ENCODE measurements at places on chromosomes 2 and 18. TPM values are rescaled to one million over a fixed set of nuclear protein-coding genes. Genes with fewer than 3 reads are reported as not detected.

MROH2A gene
- polyA plus RNA-seq = not detected

OXER1 gene
- 2.7 TPM for polyA plus RNA-seq

ZNF236 gene
- 7.6 TPM for polyA plus RNA-seq

NT5C1B gene
- 0.42 TPM for polyA plus RNA-seq

GKN2 gene
- not detected for polyA plus RNA-seq

NPC1 gene
- 37.8 TPM for polyA plus RNA-seq

BMP10 gene
- not detected for polyA plus RNA-seq

GALNT5 gene
- 0.08 TPM for polyA plus RNA-seq

DSG1 gene
- polyA plus RNA-seq = not detected

HOXD9 gene
- polyA plus RNA-seq = 3.0 TPM

GRCh38 chr2:201795607-201796477, 10.5 kb upstream of the CDK15 start:
- no peak overlapping the region for H3K27ac ChIP-seq
- H3K4me1 ChIP-seq = no peaks in the 10 kb centered on the region
- H3K27me3 ChIP-seq = no peaks in the 10 kb centered on the region
- no peak overlapping the region for H3K4me3 ChIP-seq
- no peaks in the 10 kb centered on the region for H3K36me3 ChIP-seq

- H3K27me3 ChIP-seq = peaks cover 5% of the 10 kb centered on the region
- peak overlapping the region; percentile 15 for H3K27ac ChIP-seq
- H3K4me1 ChIP-seq = peaks cover 29% of the 10 kb centered on the region
- DNase-seq = no peak
These were observed 88.8 kb downstream of the ZCCHC2 start for GRCh38 chr18:62611453-62612288.

DNA sequence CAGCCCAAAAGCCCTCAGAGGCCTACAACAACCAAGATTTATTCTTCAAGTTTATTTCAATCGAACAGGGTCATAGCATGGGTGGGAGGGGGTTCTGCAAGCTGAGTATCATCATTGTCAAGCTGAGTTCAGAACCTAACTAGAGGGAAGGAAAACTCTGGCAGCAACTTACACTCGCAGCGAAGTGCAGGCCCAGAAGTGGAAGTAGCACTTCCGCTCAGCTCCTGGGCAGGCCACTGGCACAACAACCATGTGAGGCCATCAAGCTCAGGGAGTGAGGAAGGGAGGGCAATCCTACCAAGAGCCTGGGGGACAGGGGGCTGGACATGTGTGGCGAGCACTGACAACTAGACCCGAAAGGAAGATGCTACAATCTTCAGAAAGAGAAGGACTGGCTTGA, 4.8 kb downstream of the UXS1 start:
- no peaks in the 10 kb centered on the region for H3K27me3 ChIP-seq
- no peak overlapping the region for H3K4me3 ChIP-seq
- H3K4me1 ChIP-seq = peaks cover 27% of the 10 kb centered on the region
- DNase-seq = no peak

GRCh38 chr2:172242471-172242870, 139.8 kb upstream of the DLX2 start:
- DNase-seq = no peak
- H3K27ac ChIP-seq = peak overlapping the region; percentile 2
- peaks cover 23% of the 10 kb centered on the region for H3K4me1 ChIP-seq
- H3K36me3 ChIP-seq = no peaks in the 10 kb centered on the region
- no peak overlapping the region for H3K4me3 ChIP-seq

DNA sequence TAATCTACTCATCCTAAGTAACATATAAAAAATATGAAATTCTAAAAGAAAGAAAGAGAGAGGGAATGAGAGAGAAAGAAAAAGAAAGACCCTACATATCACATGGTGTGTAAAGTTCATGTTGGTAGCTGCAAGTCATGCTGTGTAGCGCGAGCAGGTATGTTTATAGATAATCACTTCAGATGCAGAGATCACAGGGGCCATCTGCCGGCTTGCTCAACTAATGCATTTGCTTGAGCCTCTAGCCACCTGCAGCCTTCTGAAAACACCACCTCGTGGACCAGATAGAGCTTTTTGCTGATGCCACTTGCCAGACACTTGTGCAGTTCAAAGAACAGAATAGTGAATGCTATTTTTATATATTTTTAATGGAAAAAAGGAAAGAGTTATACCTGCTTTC, 37.6 kb downstream of the CDH7 start:
- H3K27me3 ChIP-seq = no peaks in the 10 kb centered on the region
- no peak for DNase-seq
- no peaks in the 10 kb centered on the region for H3K36me3 ChIP-seq
- no peak overlapping the region for H3K27ac ChIP-seq
- no peaks in the 10 kb centered on the region for H3K4me1 ChIP-seq
- no peak overlapping the region for H3K4me3 ChIP-seq

DNA sequence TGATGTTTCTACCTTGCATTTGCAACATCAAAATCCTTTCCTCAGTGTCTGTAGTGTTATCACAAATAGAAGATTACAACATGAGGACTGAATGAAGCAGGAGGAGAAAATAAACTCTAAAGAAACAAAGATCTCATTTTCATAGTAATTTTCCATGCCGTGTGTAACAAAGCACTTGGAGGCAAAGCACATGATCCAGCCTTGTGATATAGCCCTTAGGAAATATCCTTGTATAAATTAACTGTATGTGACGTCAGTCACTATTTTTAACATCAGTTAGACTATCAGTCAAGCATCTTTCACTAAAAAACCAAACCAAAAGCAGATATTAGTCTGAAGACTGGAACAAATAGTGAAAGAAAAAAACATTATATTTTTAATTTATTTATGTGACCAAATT, 492.1 kb upstream of the CNTNAP5 start:
- no peak overlapping the region for H3K27ac ChIP-seq
- no peak for DNase-seq
- H3K4me3 ChIP-seq = no peak overlapping the region
- H3K36me3 ChIP-seq = no peaks in the 10 kb centered on the region
- no peaks in the 10 kb centered on the region for H3K27me3 ChIP-seq
- no peaks in the 10 kb centered on the region for H3K4me1 ChIP-seq

DNA sequence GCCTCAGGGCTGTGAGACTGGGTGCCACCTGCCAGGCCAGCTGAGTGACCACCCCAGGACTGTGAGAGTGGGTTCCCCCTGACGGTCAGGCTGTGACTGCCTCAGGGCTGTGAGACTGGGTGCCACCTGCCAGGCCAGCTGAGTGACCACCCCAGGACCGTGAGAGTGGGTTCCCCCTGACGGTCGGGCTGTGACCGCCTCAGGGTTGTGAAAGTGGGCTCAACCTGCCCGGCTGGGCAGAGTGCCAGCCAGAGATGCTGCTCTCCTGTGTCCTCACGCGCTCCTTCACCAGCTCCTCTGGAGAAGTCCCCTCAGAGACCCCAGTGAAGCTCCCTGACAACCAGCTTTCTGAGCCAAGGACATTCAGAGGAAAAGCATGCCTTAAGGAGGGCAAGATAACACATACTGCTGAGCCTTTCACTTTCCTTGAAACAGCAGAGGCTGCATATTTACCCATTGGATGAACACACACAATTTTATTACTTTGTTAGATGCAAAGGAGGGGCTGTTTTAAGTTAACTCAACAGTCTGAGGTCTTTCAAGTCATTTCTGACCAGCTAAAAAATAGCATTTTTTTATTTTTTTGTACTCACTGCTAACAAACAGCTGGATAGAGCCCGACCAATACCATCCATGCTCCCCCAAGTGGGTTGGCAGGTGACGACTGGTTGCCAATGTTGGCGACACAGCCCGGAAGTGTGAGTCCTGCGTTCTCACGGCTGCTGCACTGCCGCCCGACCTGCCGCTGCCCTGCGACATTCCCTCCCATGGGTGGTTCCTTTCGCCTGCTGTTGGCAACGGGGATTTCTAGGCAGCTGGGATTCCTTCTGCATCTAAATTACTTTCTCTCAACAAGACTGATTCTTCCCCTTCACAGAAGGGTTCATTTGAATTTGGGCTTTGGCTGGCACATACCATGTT, 70.7 kb downstream of the NDUFA10 start:
- DNase-seq = no peak
- peaks cover 81% of the 10 kb centered on the region for H3K4me1 ChIP-seq
- H3K27ac ChIP-seq = peak overlapping the region; percentile 77
- H3K27me3 ChIP-seq = no peaks in the 10 kb centered on the region
- H3K36me3 ChIP-seq = peaks cover 38% of the 10 kb centered on the region

- peaks cover 8% of the 10 kb centered on the region for H3K4me1 ChIP-seq
- no peaks in the 10 kb centered on the region for H3K27me3 ChIP-seq
- H3K27ac ChIP-seq = no peak overlapping the region
- H3K36me3 ChIP-seq = no peaks in the 10 kb centered on the region
- no peak for DNase-seq
These were observed 2.1 kb downstream of the STK39 start for GRCh38 chr2:168245074-168245825.

DNA sequence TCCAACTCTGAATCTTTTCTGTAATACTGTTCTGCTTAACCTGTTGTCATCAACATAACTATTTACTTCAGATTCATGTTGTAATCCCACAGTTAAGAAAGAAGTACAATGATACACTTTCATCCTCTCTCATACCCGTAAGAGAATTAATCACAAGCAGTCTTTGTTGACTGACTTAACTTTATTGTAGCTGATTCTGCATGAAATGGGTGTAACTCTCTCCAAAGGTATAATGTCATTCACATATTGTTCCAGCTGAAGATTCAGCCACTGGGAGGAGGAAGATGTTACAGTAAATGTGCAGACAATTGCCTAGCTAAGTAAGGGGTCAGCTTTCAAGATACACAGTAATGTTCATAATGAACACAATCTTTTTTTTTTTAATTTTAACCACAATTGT, 13.5 kb upstream of the DSG2 start:
- no peak overlapping the region for H3K4me3 ChIP-seq
- no peak for DNase-seq
- H3K4me1 ChIP-seq = no peaks in the 10 kb centered on the region
- H3K36me3 ChIP-seq = no peaks in the 10 kb centered on the region
- no peaks in the 10 kb centered on the region for H3K27me3 ChIP-seq

DNA sequence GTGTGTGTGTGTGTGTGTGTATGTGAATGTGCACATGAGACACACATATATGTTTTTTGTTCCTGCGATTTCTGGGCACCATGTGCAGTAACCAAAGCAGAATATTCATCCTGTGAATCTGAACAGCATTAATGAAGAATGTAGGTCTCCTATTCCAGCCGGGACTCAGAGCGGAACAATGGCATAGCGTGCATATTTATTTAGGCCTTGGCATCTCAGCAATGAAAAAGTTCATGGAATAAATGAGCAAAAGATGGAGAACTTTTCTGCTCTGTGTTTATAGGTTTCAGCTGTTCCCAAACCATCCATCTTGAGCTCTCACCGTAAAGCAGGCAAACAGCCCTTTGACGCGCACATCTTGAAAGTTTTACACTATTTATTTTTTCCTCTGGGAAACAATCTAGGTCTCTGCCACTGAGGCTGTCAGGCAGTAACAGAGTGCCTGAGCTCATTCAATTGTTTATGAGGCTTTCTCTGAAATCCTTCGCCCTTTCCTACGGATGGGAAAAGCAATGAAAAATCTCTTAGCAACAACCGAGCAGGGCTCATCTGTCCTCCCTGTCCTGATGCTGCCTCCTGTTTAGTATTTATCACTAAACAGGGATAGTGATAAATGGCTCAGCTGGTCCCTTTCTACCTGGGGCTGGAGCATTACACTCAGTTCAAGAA, 146.2 kb upstream of the MSH6 start:
- no peaks in the 10 kb centered on the region for H3K36me3 ChIP-seq
- DNase-seq = peak; percentile 78
- peaks cover 4% of the 10 kb centered on the region for H3K4me1 ChIP-seq
- H3K27me3 ChIP-seq = no peaks in the 10 kb centered on the region

GRCh38 chr18:58325494-58325893, 281.5 kb downstream of the NEDD4L start:
- H3K4me1 ChIP-seq = no peaks in the 10 kb centered on the region
- no peak overlapping the region for H3K4me3 ChIP-seq
- DNase-seq = no peak
- H3K27me3 ChIP-seq = no peaks in the 10 kb centered on the region
- H3K27ac ChIP-seq = no peak overlapping the region

- no peaks in the 10 kb centered on the region for H3K27me3 ChIP-seq
- H3K27ac ChIP-seq = peak overlapping the region; percentile 33
- peaks cover 16% of the 10 kb centered on the region for H3K36me3 ChIP-seq
- no peak for DNase-seq
- peaks cover 17% of the 10 kb centered on the region for H3K4me1 ChIP-seq
- peak overlapping the region; percentile 72 for H3K4me3 ChIP-seq
These were observed 328 bp upstream of the PASK start for GRCh38 chr2:241149675-241149924.

DNA sequence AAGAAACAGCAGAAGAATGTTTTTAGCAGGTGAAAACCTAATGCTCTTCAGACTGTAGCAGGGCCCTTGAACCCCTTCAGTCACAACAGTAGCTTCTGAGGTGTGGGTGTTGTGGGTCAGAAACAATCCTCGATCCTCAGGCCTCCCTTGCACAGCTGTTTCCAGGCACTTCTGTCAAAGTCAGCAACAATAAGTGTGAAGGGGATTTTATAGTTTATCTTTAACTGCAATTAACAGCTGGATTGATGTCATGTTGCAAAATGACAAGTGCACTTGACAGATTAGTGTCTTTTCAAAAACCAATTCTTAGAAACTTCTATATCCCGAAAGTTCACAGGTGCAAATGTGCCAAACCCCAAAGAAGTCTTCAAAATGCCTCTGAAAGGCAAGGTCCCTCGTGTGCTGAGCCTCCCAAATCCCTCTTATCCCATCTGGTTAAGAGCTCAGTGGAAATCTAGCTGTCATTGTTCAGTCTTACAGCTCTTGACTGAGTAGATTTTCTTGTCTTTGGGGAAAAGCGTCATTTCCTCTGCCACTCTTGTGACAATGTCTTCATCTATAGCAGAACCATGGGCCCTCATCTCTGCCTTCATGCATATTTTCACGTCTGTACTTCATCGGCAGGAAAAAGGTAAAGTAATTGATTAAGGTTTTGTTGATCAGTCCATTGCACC, 29.6 kb downstream of the M1AP start:
- no peak overlapping the region for H3K27ac ChIP-seq
- H3K27me3 ChIP-seq = no peaks in the 10 kb centered on the region
- no peak for DNase-seq
- no peak overlapping the region for H3K4me3 ChIP-seq
- no peaks in the 10 kb centered on the region for H3K4me1 ChIP-seq

- H3K4me3 ChIP-seq = no peak overlapping the region
- H3K4me1 ChIP-seq = no peaks in the 10 kb centered on the region
- DNase-seq = no peak
- H3K36me3 ChIP-seq = no peaks in the 10 kb centered on the region
- no peaks in the 10 kb centered on the region for H3K27me3 ChIP-seq
These were observed 46.8 kb upstream of the PLA2R1 start for GRCh38 chr2:160109243-160109642.

DNA sequence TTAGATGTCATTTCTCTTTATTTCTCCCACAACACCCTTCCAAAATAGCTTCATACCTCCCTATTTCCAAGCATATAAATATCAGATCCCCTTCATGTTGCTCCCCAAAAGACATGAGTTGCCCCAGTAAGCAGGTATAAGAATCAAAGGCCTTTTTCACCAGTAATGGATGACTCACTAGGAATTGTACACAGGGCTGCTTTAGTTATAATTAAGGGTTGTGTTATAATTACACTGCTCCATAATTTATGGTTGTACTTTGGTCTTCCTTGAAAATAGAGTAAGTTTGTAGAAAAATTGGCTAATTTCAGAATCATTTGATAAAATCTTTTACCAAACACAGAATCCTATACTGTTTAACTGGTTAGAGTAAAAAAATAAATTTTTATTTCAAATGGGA, 8.8 kb upstream of the AQP4 start:
- peaks cover 6% of the 10 kb centered on the region for H3K4me1 ChIP-seq
- H3K36me3 ChIP-seq = no peaks in the 10 kb centered on the region
- H3K4me3 ChIP-seq = no peak overlapping the region
- H3K27ac ChIP-seq = no peak overlapping the region

Measured in spinal cord (tissue), 10 donors.